ENCODE measurements at places on chromosomes 3 and 15.

DNA sequence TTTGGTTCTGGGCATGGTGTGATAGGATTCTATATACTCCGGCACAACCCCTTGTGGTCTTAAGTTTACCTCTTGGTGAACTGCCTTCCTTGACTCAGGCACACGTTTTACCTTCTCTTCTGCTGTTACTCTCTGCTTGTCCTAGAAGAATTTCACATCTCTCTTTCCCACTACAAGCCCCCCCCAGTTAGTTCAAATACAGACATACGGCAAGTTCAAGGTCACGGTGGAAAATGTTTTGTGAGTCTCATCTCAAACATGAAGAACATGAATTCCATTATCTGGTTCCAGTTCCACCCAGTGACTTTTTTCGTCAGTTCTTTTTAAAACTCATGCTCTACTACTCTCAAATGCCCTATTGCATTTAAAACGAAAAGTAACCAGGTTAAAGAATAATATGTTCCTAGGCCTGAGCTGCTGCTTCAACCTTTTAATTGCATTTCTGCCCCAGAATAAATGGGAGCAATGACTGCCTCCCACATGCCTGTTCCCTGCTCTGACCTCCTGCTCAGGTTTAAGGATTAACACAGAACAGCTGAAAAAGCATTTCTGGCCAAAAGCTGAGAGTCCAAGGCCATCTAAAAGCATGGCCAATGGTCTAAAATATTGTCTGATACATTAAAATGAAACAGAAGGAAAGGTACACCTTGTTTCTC is 132.8 kb downstream of the OSBPL10 start:
- DNase-seq = no peak

DNA sequence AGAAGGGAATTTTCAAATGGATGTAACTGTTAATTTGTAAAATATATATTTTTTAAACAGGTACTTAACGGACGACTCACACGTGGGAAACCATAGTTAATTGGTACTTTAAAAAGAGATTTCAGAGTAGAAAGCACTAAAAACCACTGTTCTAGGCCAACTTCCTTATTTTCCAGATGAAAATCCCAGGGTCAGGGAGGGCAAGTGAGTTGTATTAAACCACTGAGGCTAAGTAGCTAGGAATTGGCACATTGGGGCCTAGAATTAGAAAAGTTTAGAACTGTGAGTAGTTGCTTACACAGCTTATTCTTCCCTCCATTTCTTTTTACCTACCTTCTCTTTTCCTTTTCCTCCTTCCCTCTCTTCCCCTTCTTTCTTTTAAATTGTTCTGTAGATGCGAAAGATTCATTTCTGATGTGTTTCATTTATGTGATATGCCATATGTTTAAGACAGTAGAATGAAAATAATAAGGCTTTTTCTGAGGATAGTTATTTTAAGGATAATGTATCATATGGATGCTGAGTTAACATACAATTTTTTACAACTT is 4.1 kb upstream of the UTS2B start:
- DNase-seq = no peak

DNA sequence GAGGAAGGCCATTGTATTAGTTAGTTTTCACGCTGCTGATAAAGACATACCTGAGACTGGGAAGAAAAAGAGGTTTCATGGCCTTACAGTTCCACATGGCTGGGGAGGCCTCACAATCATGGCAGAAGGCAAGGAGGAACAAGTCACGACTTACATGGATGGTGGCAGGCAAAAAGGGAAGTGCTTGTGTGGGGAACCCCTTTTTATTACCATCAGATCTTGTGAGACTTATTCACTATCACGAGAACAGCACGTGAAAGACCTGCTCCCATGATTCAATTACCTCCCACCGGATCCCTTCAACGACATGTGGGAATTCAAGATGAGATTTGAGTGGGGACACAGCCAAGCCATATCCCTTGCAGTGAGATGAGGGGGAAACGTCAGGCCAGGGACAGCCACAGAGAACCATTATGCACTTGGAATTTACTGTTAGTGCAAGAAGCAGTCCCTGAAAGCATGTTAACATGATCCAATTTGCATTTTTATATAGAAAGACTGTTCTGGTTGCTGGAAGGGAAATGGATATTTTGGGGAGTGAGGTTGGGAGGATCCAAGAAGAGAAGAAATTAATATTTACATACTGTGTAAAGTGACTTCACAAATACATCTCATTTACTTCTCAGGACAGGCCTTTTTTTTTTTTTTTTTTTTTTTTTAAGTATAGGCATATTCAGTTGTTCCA is 87.1 kb downstream of the ARNT2 start:
- DNase-seq = no peak

DNA sequence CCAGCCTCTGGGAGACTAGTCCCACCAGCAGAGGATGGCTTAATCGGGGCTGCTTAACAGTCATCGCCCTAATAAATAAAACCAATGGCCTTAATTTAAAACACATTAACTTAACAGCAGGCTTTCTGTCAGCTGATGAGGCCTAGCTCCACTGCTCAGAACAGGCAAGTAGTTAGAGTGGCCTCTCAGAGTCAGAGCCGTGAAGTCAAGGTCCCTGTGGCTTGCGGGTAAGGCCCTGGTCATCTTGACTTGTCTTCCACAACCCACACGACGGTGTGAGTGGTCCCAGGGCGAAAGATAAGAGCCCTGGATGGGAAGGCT is 11.8 kb downstream of the XXYLT1 start:
- no peak for DNase-seq

DNA sequence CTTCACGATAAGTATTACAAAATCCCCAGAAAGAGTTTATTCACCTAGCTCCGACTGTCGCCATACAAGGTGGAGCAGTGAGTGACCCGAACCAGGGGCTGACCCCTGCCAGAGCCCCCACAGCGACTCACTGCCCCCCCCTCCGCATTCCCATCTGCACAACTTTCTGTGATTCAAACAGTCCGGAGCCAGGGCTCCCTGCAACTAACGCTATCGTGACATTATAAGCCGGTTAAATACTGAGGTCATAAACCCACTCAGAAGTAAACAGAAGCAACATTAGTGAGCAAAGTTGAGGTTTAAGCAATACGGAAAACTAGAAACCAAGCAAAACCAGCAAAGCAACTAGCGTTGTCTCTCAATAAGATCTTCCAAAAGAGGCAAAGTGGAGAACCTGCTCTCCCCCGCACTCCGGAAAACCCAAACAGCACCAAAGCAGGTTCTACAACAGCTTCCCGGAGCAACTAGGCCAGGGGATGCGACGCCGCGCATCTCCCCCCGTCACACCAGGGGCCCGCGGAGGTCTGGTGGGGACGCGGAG is 642 bp downstream of the SCAP start:
- DNase-seq = no peak

DNA sequence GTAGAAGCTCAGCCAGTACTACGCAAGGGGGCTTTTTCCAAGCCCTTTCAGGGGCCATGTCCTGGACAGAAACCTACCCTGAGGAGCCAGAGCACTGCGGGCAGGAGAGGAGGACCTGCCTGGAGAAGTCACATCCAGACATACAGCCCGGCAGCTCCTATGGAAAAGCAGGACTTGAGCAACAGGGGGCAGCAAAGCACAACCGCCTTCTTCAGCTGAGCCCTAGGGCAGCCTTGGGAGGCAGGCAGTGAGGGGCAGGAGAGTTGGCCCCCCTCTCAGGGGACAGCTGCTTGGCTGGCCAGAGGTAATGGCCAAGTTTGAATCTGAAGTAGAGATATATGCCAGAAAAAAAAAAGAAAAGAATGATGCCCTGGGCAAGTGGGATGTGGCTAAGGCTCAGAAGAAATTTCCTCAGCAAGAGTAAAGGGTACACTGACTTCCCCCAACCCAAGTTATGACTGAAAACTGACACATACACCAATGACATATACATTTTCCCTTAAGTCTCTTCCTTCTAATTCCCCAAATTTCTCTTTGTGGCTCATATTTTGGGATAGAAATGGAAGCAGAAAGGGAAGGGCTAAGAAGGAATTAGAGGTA is 56.9 kb downstream of the CYP19A1 start:
- DNase-seq = no peak

GRCh38 chr15:74387621-74388362 is 20.3 kb upstream of the CYP11A1 start:
- DNase-seq = no peak

DNA sequence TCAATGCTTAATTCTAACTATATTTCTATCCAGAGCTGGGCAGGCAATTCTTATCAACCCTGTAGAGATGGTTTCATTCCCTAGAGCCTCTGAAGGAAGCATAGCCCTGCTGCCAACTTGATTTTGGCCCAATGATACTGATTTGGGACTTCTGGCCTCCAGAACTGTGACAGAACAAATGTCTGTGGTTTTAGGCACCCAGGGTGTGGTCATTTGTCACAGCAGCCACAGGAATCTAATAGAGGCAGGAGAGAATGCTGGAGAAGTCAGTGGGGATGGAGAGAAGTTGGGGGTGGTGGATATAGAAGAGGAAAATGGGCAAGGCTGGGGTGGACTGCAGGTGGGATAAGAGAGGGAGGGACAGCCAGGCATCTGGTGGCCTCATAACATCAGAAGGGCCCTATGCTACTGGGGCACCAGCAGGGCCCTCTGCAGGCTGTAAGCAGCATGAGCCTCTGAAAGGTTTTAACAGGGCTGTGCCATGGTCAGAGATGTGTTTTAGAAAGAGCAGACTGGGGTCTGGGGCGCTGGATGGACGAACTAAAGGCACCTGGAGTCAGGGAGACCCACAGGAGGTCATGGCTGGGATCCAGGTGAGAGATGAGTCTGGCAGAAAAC is 19.8 kb downstream of the MRPS11 start:
- no peak for DNase-seq

- DNase-seq = no peak
Observed at GRCh38 chr3:171967137-171967783, 72.1 kb upstream of the FNDC3B start.

DNA sequence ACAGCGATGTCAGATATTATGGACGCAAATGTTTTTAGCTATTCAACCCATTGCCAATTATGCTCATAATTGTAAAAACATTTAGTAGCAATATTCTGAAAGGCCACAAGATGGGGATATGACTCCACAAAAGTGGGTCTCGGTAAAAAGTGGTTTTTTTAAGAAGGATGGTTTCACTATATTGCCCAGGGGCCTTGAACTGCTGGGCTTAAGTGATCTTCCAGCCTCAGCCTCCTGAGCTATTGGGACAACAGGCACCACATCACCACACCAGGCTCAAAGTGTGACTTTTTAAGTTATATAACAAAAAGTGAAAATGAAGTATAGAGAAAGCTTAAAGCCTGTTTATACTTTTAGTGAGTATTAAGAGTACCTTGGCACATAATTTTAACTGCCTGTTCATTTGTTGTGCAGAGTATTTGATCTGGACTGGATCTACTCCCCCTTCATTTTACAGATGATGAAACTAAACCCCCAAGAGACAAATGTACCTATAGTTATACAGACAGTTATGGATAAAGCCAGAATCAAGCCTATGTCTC is 9.4 kb downstream of the NAA50 start:
- DNase-seq = no peak
